ENCODE measurements at places on chromosomes 1 and 21.

GRCh38 chr1:212455803-212456528 lies 23.2 kb downstream of the NENF start:
- peak; percentile 27 for DNase-seq

DNA sequence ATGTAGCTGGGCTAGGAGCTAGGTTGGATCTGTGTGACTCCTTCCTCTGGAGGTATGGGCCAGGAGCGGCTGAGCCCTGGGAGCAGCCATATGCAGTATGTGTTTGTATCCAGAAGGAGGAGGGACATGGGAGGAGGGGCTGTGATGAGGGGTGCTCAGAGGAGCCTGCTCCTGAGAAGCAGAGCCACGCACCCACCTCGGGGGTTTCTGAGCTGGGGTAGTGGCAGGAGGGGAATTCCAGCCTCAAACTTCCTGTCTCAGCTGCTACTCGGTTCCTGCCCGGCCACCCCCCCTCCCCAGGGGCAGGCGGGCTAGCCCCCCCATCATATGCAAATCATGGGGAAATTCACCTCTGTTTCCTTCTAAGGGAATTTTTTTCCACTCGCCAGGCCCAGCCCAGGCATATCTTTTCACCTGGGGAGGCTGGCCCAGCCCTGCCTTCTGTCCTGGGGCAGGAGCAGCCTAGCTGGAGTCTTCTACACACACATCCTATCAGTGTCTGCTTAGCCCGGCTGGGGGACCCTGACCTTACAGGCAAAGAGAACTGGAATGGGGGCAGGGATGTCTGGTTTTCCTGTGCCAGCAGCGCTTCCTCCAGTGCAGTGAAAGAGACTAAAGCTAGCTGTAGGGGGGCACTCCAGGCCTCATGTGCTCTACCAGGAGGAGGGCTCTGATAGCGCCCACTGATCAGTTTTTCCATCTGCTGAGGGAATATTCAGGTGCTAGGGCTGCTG lies 3.0 kb downstream of the ZC3H12A start:
- DNase-seq: peak; percentile 95

- no peak for DNase-seq
Measured at GRCh38 chr1:238171985-238172384, 281.3 kb upstream of the ZP4 start.

DNA sequence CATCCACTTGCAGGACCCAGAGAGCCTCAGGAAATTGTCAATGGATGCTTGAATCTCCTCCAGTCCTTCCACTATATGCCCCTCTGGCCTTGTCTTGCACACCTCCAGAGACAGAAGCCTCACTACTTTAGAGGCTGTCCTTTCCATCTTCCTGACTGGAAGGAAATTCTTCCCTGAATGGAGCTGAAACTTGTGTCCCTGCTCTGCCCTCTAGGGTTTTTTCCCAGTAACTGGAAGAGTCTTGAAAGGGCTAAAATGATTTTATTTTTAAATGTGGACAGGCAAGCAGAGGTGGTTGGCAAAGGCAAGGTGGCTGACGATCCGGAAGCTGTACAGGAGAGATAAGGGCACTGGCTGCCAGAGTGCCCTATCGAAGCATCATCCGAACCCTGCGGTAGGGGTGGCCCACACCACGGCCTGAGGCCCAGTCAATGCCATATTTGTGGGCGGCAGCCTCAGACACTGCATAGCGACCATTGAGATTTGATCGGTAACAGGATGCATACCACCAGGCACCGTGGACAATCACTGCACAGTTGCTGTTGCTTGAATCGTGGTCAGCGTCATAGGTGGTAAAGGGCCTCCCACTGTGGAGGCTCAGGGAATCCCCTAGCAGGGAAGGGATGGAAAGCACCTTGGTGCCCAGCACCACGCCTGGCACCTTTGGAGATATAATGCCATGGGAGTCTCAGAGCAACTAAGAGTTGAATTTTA lies 2.3 kb upstream of the MAP3K6 start:
- DNase-seq: no peak

- DNase-seq: no peak
Measured at GRCh38 chr1:158425027-158425426, 1.0 kb downstream of the OR10K2 start.

GRCh38 chr1:247487057-247487456 lies 29.2 kb upstream of the OR2B11 start:
- no peak for DNase-seq

DNA sequence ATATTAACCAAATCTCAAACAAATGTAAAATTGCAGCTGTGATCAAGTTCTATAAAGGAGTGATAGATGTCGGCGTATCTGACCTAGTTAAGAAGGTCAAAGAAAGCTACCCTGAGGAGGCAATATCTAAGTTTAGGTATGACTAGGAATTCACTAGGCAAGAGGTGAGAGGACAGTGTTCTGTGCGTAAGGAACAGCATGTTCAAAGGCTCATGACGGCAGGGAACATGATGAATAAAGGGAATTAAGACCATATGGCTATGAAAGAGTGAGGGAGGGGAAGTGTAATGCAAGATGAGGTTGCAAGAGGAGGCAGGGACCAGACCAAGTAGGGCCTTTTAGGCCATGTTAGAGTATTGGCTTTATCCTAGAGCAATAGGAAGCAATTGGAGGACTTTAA lies 8.6 kb downstream of the LIX1L start:
- DNase-seq: no peak

GRCh38 chr1:98406352-98407088 lies 255.0 kb upstream of the SNX7 start:
- no peak for DNase-seq

GRCh38 chr1:87336623-87337067 lies 8.0 kb downstream of the LMO4 start:
- DNase-seq: no peak

GRCh38 chr1:3986686-3987218 lies 86.7 kb upstream of the C1orf174 start:
- no peak for DNase-seq

- no peak for DNase-seq
Measured at GRCh38 chr1:1402072-1402900, 3.2 kb upstream of the CCNL2 start.

GRCh38 chr1:45047032-45047431 lies 35.0 kb downstream of the UROD start:
- no peak for DNase-seq

- DNase-seq: no peak
Measured at GRCh38 chr1:234729561-234730474, 119.8 kb upstream of the IRF2BP2 start.

GRCh38 chr1:245752561-245752960 lies 597.8 kb downstream of the KIF26B start:
- no peak for DNase-seq

DNA sequence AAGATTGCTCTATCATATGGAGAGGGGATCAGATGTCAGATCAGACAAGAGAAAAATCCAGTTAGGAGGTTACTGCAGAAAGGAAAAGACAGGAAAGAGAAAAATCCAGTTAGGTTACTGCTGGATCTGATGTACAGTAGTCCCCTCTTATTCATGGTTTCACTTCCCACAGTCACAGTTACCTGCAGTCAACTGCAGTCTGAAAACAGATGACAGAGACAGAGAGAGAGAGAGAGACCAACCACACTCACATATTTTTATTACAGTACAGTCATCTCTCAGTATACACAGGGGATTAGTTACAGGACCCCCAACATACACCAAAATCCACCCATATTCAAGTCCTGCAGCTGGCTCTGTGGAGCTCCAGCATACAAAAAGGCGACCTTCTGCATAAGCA lies 29.3 kb downstream of the NUP133 start:
- no peak for DNase-seq

DNA sequence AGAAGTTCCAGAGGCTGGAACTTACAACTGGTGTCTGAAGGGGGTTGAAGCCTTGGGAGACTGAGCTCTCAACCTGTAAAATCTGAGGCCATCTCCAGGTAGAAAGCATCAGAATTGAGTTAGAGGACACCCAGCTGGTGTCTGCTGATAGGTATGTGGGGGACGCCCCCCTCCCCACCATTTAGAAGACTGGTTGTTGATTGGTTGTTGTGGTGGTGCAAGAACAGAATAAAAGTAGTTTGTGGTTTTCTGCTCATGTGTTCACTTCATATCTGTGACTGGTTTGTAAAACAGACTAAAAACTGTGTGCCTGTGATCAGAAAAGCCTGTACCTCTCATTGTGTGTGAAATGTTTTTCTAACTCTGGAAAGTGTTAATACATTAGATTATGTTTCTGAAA lies 33.2 kb upstream of the PDE4B start:
- no peak for DNase-seq

GRCh38 chr1:26145041-26145959 lies 13.6 kb upstream of the FAM110D start:
- DNase-seq: peak; percentile 88

- DNase-seq: no peak
Measured at GRCh38 chr1:35850051-35850450, 33.0 kb upstream of the AGO1 start.

GRCh38 chr1:150513351-150513791 lies 2.2 kb upstream of the FALEC start:
- DNase-seq: no peak

GRCh38 chr1:50231209-50231608 lies 122.5 kb downstream of the ELAVL4 start:
- DNase-seq: no peak

DNA sequence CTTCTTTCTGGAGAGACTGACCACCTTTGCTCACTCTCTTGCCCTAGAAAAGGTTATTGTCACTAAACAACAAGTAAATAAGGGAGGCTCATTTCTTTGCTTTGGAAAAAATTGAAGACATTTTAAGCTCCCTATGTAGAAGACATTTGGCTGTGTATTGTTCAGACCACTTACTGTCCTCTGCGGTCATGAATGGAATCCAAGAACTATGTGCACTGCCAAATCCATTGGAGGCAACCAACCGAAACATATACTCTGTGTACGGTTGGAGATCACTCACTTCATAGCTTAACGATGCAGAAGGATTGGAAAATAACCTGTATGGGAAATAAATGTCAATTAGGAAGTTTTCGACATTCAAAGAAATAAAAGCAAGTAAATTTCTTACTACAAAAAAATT lies 332.8 kb downstream of the KCTD3 start:
- DNase-seq: no peak

- no peak for DNase-seq
Measured at GRCh38 chr1:166069390-166069789, 97.4 kb downstream of the FAM78B start.

- DNase-seq: peak; percentile 78
Measured at GRCh38 chr1:58785442-58786058, 1.7 kb upstream of the JUN start.

- no peak for DNase-seq
Measured at GRCh38 chr1:17304151-17304825, 3.7 kb upstream of the PADI4 start.

DNA sequence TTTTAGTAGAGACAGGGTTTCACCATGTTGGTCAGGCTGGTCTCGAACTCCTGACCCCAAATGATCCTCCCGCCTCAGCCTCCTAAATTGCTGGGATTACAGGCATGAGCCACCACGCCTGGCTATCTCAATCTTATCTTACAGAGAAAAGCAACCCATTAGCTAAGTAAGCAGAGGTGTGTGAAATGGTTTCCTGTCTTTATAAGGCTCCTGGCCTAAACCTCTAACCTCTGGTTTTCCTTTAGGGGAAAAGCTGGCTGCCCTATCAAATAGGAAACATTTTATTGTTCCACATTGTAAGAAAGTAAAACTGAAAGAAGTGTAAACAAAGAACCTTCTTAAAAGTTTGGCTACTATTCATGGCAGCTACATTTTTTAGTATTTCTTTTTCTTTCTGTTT lies 78.3 kb upstream of the MORC3 start:
- no peak for DNase-seq

DNA sequence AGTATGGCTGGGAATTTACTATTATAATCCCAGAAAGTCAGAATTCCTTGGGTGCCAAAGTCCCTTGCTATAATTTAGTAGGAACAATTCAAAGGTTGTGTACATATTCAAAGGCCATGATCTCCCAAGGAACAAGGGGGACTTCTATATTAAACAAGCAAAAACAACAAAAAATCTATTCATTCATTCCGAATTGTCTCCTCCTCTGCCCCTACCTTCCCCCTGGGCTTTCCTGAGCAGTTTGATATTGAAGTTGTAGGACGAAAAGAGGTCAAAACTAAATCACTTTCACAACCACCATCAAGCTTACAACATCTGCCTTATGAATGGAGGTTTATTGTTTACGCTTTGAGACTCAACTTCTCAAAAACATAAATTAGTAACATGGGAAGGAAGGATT lies 35.3 kb upstream of the SOD1 start:
- no peak for DNase-seq

GRCh38 chr1:241962153-241962552 lies 4.6 kb downstream of the BECN2 start:
- no peak for DNase-seq

- no peak for DNase-seq
Measured at GRCh38 chr21:32094804-32095203, 184.0 kb downstream of the MIS18A start.

GRCh38 chr1:58857680-58858673 lies 74.1 kb upstream of the JUN start:
- DNase-seq: no peak

DNA sequence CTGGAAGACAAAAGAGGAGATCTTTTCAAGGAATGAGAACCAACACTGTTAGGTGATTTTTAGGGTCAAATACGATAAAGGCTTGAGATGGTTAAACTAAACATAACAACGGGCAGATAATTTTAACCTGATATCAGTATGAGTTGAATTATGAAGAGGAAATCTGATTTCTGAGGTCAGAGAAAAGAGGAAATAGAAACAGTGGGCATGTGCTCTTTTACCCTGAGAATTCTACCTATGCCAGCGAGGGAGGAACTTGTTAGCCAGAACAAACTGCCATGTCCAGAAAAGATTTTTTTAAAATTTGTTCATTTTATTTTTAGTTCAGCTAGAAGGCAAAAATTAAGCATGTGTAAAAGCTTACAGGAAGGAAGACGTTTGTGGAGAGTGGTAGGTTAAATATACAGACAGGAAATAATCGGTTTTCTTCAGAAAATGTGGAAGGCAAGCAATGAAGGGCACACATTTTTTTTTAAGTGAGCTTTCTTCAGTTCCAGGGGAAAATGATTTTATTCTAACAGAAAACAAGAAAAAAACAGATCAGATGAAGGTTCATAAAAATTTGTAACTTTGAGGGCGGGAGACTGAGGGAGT lies 1745.3 kb downstream of the MRPL39 start:
- no peak for DNase-seq

DNA sequence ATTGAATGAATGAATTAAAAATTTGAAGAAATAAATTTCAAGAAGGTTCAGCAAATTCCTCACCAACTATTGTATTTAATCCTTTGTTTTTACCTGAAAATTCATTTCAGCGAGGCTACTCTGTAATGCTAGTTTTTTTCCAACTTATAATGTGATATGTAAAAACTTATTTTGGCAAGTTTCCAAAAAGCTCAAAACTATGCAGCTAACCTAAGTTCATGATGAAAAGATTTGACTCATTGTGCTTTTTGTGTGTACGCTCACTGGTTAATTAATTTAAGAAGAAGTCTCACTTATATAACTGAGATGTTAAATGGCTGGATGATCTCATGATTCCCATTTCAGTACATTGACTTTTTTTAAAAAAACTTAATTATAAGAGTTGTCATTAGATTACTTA lies 196.0 kb upstream of the SAMSN1 start:
- no peak for DNase-seq
